ENCODE measurements at places on chromosomes 4 and X. TPM values are rescaled to one million over a fixed set of nuclear protein-coding genes. Genes with fewer than 3 reads are reported as not detected.

Gene RIBC1
- total RNA-seq = 0.62 TPM

Gene CCSER1
- total RNA-seq = 12.9 TPM

Gene HTT-AS
- not detected for total RNA-seq

Gene LINC00632
- total RNA-seq = 187 TPM

Gene INTU
- 4.1 TPM for total RNA-seq

Gene FAM53A
- total RNA-seq = 0.49 TPM

Gene GRIA2
- total RNA-seq = not detected

Gene HEPH
- total RNA-seq = 8.0 TPM

Gene USP17L21
- total RNA-seq = not detected

Gene P2RY8
- total RNA-seq = 1.9 TPM

Gene MOSPD2
- total RNA-seq = 5.8 TPM

Gene TCP11X2
- not detected for total RNA-seq

Gene MSANTD1
- 0.51 TPM for total RNA-seq

Gene PDLIM5
- 1,145 TPM for total RNA-seq

Gene AMBN
- total RNA-seq = not detected

All from Right ventricle myocardium inferior (tissue), 1 donor.